ENCODE measurements at places on chromosomes 11 and 22.

DNA sequence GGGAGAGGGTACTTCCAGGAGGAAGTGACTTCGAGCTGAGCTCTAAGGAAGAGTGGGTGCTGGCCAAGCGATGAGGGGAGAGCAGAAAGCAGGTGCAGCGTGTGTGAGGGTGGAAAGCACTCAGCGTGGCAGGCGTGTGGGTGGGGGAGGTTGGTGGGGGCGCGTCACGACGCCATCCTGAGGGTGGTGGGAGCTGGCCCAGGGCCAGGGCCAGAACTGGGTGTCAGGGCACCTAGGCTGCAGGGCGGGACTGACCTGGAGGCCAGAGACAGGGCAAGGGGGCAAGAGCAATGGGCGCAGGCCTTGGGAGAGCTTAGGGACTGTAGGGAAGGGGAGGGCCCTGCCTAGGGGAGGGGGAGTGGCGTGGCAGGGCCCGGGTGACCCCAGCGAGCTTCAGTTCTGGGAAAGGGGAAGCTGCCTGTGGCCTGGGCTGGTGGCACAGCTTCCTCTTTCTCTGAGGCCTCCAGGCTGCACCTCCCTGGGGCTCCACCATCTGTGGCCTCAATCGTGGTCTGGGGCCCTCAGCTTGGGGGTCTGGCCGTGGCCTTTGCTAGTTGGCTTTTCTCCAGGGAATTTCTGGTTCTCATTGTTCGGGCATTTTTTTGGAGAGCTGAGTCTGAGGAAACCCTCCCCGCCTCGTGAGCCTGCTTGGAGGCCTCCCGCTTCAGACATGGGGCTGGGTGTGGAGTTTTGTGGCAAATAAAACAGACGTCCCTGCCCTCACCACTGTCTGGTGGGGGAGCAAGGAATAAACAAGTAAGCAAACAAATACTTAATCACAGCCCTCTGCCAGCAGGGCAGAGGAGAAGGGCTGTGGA lies 8.9 kb downstream of the RELT start:
- DNase-seq, result no peak

DNA sequence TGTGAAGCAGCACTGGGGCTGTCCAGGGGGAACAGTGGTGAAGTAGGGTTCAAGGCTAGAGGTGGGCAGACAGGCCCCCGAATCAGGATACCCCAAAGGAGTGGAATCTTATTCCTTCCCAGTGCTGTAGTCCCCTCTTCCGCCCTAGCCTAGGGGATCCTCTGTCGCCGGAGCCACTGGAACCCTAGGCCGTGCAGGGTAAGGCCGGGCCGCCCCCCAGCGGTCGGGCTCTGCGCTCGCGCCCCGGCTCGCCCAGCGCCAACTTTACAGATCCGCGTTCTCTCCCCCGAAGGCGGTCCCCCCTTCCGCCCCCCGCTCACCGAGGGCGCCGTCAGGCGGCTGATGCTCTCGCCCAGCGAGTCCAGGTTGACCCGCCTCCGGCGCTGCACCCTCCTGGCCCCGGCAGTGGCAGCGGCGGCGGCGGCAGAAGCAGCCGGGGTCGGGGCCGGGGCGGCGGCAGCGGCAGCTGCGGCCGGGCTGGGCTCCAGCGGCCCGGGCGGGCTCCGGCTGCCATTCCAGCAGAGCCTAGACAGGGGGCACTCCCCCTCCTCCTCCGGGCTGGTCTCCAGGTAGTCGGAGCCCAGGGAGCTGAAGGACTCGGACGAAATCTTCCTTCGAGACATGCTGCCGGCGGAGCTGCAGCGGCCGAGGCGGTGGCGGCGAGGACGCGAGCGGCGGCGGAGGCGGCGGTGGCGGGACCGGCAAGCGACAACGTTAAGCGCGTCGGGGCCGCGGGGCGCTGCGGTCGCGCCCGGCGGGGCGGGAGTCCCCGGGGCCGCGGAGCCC lies 650 bp downstream of the GUCY1A2 start:
- peak; percentile 69 for DNase-seq

- DNase-seq, result no peak
Measured at GRCh38 chr22:36085476-36086169, 57.0 kb upstream of the RBFOX2 start.

DNA sequence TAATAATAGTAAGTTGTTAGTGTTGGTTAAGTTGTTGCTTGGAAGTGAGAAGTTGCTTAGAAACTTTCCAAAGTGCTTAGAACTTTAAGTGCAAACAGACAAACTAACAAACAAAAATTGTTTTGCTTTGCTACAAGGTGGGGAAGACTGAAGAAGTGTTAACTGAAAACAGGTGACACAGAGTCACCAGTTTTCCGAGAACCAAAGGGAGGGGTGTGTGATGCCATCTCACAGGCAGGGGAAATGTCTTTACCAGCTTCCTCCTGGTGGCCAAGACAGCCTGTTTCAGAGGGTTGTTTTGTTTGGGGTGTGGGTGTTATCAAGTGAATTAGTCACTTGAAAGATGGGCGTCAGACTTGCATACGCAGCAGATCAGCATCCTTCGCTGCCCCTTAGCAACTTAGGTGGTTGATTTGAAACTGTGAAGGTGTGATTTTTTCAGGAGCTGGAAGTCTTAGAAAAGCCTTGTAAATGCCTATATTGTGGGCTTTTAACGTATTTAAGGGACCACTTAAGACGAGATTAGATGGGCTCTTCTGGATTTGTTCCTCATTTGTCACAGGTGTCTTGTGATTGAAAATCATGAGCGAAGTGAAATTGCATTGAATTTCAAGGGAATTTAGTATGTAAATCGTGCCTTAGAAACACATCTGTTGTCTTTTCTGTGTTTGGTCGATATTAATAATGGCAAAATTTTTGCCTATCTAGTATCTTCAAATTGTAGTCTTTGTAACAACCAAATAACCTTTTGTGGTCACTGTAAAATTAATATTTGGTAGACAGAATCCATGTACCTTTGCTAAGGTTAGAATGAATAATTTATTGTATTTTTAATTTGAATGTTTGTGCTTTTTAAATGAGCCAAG lies 2.7 kb downstream of the NEAT1 start:
- no peak for DNase-seq

GRCh38 chr11:84626256-84626655 lies 1000.9 kb downstream of the DLG2 start:
- no peak for DNase-seq

- DNase-seq, result no peak
Measured at GRCh38 chr22:43479301-43479950, 67.6 kb downstream of the MPPED1 start.

GRCh38 chr22:30882974-30883533 lies 85.5 kb downstream of the MORC2 start:
- no peak for DNase-seq

DNA sequence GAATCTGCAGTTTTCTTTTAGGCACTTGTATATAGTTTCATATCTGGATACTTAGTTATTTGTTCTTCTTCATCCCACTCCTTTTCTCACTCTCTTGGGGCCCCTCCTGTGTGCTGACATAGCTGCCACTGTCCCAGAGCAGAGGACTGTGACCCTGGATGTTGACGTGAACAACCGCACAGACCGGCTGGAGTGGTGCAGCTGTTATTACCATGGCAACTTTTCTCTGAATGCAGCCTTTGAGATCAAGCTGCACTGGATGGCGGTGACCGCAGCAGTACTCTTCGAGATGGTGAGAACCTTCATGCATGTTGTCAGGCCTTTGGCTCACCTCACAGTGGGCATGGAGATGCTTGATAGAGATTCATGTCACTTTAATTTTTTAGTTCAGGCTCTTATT lies 50.9 kb upstream of the YWHAH start:
- DNase-seq, result no peak

- no peak for DNase-seq
Measured at GRCh38 chr22:35426801-35427140, 26.8 kb downstream of the MCM5 start.

DNA sequence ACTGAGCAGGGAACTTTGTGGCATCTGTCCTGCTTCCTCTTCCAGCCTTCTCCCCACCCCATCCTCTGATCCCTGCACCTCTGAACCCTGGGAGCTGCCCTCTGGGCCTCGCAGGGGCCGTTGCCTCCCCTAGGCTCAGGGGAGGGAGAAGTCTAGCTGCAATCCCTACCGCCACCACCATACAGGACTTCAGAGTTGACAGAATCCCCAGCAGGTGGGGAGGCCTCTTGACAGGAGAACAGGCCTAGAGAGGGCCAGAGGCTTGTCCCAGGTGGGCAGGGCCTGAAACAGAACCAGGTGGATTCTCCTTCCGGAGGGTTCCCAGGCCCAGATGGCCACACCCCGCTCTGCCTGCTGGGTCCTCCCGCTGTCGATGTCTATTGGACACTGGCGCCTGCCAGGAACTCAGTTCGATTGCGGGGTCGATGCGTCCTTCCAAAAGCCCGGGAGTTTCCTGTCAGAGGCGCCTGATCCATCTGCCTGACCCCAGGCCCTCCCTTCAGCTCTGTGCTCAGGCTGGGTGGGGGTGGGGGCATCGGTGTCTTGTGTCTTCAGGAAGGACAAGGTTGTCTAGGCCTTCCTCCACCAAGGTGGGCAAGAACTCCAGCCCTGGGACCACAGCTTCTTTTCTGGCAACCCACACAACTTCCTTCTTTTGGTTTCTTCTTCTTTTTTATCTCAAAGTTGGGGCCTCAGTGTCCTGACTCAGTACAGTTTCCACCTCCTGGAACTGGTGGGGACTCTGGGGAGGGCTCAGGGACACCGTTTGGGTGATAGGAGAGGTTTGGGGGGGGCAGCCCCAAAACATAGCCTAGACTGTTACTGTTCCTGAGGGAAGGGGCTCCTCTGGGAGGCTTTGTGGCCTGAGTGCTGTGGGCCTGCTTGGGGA lies 6.4 kb downstream of the STARD10 start:
- no peak for DNase-seq

- peak; percentile 12 for DNase-seq
Measured at GRCh38 chr11:115222218-115222862, 281.9 kb downstream of the CADM1 start.

DNA sequence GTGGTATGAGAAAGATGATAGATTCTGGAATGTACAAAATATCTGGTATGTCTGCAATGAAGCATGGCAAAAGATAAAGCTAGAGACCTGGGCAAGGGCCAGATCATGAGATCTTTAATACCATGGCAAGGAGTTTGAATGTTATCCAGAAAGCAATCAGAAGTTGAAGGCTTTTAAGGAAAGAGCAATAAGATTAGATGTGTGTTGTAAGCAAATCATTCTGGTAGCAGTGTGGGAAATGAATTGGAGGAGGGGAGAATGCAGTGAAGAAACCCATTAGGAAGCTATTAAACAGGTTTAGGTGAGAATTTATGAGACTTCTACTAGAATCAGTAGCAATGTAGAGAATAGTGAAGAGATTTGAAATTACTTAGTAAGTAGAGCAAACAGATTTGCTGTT lies 32.2 kb upstream of the SYT9 start:
- no peak for DNase-seq

- DNase-seq, result no peak
Measured at GRCh38 chr22:35703861-35704584, 13.6 kb upstream of the APOL5 start.

DNA sequence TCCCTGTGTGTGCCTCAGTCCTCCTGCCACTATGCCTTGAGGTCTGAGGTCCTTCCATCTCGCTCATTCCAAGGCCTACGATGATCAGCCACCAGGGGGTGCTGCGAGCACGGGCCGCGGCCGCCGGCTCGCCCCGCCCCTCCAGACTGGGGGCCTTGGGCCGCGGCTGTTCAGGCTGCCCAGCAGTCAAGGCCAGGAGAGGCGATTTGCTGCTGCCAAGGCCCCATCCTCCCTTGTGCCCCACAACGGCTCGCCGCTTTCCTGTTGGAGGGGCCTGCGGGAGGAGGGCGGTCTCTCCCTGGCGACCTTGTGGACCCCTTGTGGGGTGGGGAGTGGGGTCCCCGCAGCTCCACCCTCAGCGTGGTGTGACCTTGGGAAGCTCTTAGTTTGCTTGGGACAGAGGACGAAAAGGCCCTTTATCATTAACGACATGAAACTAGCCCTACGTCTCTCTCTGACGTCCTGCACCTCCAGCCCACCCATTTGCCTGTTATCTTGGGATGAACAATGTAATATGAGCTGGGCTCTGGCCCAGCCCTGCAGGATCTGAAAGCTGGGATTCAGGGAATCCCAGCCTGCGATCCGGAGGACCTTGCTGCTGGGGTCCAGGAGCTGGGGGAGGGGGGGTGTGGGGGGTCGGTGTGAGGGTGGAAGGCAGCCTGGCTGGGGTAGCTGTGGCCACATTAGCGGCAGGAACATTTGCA lies 5.3 kb upstream of the GALR3 start:
- peak; percentile 68 for DNase-seq

GRCh38 chr11:106765469-106766258 lies 252.6 kb downstream of the GUCY1A2 start:
- no peak for DNase-seq

- no peak for DNase-seq
Measured at GRCh38 chr11:30387891-30388861, 65.3 kb downstream of the ARL14EP start.

DNA sequence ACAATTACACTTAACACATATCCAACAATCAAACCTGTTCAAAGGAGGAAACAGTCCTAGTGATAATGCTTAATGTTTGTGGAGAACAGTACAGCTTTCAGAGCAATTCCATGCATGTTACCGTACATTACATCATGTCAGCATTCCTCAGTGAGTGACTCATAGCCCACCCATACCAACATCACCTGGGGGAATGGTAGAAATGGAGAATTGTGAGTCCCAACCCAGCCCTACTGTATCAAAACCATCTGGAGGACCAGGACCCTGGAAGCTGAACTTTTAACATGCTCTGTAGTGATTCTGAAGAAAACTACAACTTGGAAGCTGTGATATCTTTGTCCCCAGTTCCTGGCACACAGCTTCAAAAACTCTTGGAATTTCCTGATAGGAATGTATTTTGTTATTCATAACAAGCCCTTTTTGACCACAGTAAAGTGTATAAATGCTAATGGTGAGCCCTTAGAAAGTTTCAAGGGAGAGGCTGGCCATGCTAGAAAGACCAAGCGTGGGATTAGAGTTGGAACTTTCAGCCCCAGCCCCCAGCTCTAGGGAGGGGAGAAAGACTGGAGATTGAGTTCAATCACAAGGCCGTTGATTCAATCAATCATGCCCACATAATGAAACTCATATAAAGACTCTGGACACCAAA lies 301.1 kb downstream of the BUD13 start:
- DNase-seq, result no peak

- DNase-seq, result peak; percentile 20
Measured at GRCh38 chr11:72643547-72643946, 30.7 kb downstream of the PDE2A start.

GRCh38 chr22:19663821-19664355 lies 50.4 kb upstream of the SEPTIN5 start:
- no peak for DNase-seq

- no peak for DNase-seq
Measured at GRCh38 chr11:111942829-111943228, 5.7 kb downstream of the DIXDC1 start.

GRCh38 chr11:64757549-64758329 lies 2.0 kb downstream of the PYGM start:
- no peak for DNase-seq

- DNase-seq, result no peak
Measured at GRCh38 chr22:31872209-31872608, 72.1 kb upstream of the YWHAH start.

GRCh38 chr22:42321908-42322561 lies 51.6 kb upstream of the TCF20 start:
- peak; percentile 36 for DNase-seq

Data from NCI-H1105 treated with DMSO at 0.1 percent for 48 hours (cell line).